ENCODE measurements at places on chromosomes 7 and 10.

GRCh38 chr10:43389867-43390266, 18.4 kb downstream of the FXYD4 start:
- DNase-seq: no peak

DNA sequence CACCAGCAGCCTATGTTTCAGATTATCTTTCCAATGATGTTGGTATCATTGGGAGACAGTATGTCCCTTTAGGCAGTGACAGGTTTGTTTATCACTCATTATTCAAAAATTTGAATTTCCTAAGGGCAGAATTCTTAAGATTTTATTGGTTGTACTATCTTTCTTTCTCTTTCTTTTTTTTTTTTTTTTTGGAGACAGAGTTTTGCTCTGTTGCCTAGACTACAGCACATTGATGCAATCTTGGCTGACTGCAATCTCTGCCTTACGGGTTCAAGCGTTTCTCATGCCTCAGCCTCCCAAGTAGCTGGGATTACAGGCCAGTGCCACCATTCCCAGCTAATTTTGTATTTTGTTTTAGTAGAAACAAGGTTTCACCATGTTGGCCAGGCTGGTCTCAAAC, 111.2 kb downstream of the PON1 start:
- DNase-seq: no peak

- DNase-seq: no peak
Observed at GRCh38 chr10:128001849-128002248, 94.9 kb downstream of the PTPRE start.

GRCh38 chr10:122298598-122299301, 27.7 kb downstream of the BTBD16 start:
- DNase-seq: peak; percentile 48

- no peak for DNase-seq
Observed at GRCh38 chr10:3867454-3868270, 82.7 kb upstream of the KLF6 start.

GRCh38 chr7:107865956-107866775, 24.8 kb upstream of the DLD start:
- no peak for DNase-seq

GRCh38 chr7:74429153-74429747, 24.5 kb upstream of the GTF2IRD1 start:
- no peak for DNase-seq

DNA sequence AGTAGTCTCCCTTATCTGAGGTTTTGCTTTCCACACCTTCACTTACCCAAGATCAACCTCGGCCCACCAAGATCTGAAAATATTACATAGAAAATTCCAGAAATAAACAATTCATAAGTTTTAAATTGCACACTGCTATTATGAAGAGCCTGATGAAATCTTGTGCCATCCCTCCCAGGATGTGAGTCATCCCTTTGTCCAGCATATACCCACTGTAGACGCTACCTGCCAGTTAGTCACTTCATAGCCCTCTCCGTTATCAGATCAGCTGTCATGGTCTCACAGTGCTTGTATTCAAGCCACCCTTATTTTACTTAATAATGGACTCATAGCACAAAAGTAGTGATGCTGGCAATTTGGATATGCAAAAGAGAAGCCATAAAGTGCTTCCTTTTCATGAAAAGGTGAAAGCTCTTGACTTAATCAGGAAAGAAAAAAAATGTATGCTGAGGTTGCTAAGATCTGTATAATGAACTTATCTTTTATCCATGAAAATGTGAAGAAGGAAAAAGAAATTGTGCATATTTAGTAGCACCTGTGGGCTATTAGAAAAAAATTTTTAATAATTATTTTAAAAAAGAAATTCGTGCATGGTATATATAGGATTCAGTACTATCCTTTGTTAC, 9.8 kb upstream of the MRPS16 start:
- DNase-seq: peak; percentile 90

DNA sequence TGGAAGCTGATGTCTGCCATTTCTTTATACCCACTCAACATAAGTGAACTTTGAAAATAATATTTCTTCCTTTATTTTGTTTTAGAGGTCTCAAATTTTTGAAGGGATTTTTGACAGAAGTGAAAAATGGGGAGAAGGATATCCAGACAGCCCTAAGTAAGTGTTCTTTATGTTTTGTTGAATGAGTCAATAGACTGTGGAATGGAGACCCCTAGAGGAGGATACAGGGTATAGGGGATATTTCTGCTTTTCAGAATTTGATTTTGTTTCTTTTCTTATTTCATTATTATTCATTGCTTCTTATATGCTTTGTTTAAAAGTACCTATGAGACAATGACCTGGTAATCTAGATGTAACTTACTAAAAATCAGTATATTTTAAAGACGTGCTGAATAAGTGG, 34.4 kb downstream of the PLEKHA8 start:
- DNase-seq: peak; percentile 22

All from NCI-H226 (cell line).